ENCODE measurements at places on chromosomes 1 and 21.

GRCh38 chr1:21818656-21819055, 6.6 kb downstream of the LDLRAD2 start:
- peak; percentile 14 for DNase-seq

DNA sequence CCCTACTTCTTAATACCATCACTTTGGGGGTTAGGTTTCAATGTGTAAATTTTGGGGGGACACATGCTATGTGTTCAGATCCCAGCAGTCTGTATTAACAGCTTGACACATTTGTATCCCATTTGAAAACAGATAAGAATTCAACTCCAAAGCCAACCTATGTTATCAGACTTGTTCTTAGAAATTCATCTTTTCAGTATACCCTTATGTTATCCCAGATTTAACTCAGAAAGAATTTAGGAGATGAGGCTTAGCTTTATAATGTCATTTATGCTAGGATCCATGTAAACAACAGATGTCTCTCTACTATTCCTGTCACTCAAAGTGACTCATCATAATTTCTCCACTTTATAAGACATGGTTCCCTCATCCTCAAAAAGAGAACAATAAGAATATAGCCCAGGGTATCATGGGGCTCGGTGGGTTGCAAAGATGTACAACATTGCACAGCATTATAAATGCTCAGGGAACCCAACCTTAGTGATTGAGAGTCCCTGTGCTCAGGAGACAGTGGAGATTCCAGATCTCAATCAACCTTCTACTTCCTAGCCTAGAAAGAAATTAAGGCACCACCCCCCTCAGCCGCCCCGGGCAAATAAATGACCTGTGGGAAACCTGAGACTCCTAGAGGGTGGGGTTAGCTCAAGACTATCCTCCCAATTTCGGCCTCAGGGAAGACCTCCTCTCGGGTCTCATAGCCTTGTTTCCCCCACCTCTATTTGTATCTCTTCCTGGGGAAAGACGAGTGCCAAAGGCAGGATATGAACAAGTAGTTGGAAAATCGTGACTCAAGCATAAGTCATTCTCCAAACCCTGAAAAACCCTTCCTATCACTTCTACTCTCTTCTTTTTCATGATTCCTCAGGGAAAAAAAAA, 265.1 kb upstream of the CAMK1G start:
- no peak for DNase-seq

- DNase-seq: no peak
Measured at GRCh38 chr1:216599851-216600250, 123.4 kb downstream of the ESRRG start.

GRCh38 chr1:64514197-64514765, 44.4 kb downstream of the CACHD1 start:
- DNase-seq: no peak

DNA sequence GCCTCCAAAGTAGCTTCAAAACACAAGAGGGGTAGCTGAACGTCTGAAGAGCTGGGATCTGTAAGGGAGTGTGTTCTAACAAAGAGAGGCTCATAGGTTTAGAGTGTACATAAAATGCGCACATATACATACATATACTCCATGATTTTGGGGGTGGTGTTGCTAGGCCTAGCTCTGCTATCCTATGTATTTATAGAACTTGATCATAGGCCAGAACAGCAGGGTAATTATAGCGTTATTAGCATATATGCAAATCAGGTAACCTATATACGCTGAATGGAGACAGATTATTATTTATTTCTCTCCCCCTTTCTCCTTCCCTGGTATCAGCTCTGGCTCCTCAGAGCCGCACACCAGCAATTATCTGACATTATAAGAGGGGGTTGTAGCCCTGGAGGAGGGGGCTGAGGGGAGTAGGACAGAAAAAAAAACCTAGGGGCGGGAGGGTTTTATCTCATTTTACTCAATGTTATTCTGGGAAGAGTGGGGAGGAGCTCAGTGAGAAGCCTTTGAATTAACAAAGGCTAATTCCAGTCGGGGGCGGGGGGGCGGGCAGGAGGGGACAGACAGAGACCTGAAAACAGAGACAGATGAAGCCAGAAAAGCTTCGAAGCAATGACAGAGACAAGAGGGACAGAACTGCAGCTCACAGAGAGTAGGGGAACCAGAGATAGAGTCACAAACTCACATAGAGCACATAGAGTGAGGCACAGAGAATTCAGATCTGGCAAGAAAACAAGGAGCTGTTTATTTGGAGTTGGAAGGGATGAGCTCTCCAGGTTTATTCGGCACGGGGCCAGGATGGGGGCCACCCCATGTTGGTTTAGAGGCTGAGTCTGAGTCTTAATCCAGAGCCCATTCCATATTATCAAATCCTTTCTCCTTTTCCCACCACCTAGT, 63.0 kb downstream of the RHBG start:
- no peak for DNase-seq

Data from WERI-Rb-1 (cell line).